ENCODE measurements at places on chromosomes 16 and 17. TPM values are rescaled to one million over a fixed set of nuclear protein-coding genes. Genes with fewer than 3 reads are reported as not detected.

- peak within 1 kb of the TSS; percentile 80 for H3K27ac ChIP-seq
- peaks cover 75% of the 10 kb centered on the region for H3K27me3 ChIP-seq
- DNase-seq = peak; percentile 54
- H3K36me3 ChIP-seq = no peaks in the 10 kb centered on the region
- peaks cover 19% of the 10 kb centered on the region for H3K4me1 ChIP-seq
- peak within 1 kb of the TSS; percentile 53 for H3K4me3 ChIP-seq
Observed at GRCh38 chr16:86566601-86566965, at the start of gene FOXC2. FOXC2 (plus strand) TSS chr16:86566829; CDS start chr16:86567336, 507 bp downstream.

DNA sequence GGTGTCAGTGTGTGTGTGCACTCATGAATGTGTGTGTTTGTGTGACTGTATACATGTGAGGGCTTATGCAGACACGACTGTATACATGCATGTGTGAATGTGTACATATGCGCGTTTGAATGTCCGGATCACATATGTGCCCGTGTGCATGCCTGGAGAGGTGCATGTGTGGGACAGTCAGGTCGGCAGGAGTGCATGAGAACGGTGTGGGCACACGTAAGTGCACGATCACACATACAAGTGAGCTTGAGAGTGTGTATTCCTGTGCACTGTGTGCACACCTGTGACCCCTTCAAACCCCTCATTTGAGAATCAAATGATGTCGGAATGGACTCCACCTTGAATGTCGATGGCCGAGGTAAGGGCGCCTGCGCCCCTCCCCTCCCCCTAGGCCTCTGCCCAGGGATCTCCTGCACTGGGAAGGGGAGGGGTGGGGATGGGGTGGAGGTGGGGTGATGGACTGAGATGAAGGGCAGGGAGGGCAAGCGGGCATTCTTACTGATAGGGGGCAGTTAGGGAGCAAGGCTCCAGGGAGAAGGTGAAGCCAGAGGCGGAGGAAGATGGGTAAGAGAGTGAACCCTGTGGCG is 601 bp upstream of the NGFR start:
- H3K36me3 ChIP-seq = no peaks in the 10 kb centered on the region
- peaks cover 35% of the 10 kb centered on the region for H3K4me1 ChIP-seq
- no peak for DNase-seq
- no peak overlapping the region for H3K27ac ChIP-seq

GRCh38 chr16:68800257-68800875 is 43.0 kb upstream of the TANGO6 start:
- H3K27ac ChIP-seq = peak overlapping the region; percentile 52
- peak; percentile 92 for DNase-seq
- H3K4me1 ChIP-seq = peaks cover 6% of the 10 kb centered on the region
- no peaks in the 10 kb centered on the region for H3K36me3 ChIP-seq

DNA sequence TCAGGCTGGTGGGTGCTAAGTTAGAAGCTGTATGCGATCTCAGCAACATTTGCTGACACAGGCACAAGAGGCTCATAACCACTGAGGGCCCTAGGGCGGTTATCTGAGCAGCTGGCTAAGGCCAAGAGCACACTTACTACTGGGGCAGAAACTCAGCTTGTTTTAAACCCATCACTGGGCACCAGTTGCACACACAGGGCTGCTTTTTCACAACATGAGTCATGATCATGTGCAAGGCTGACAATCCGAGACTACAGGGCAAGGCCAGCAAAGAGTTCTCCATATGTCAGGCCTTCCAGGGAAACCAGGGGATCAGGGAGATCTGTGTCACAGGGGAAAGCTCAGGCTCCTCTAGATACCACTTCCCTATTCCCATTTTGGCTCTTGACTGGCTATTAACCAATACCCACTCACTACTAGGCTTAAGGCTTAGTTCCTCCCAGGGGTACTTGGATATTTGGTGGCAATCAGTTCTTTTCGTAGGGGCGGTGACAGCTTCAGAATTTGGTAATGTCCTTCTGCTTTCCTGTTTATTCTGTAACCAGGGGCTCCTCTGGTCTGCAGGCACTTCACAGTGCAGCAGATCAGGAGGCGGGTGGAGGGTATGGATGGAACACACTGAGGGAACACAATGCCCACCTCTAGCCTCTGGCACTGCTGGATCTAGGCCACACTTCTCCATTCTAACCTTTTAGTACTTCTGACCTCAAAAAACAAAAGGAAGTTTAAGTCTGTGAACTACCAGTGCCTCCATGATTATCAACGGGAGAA is 44.9 kb upstream of the ERN1 start:
- no peaks in the 10 kb centered on the region for H3K4me1 ChIP-seq
- peaks cover 24% of the 10 kb centered on the region for H3K36me3 ChIP-seq
- no peak for DNase-seq
- no peak overlapping the region for H3K27ac ChIP-seq

- H3K27me3 ChIP-seq = no peaks in the 10 kb centered on the region
- no peak overlapping the region for H3K27ac ChIP-seq
- no peaks in the 10 kb centered on the region for H3K36me3 ChIP-seq
- H3K4me3 ChIP-seq = peak overlapping the region; percentile 60
- peaks cover 12% of the 10 kb centered on the region for H3K4me1 ChIP-seq
- peak; percentile 94 for DNase-seq
Observed at GRCh38 chr17:21098934-21099689, 27.7 kb upstream of the DHRS7B start.

DNA sequence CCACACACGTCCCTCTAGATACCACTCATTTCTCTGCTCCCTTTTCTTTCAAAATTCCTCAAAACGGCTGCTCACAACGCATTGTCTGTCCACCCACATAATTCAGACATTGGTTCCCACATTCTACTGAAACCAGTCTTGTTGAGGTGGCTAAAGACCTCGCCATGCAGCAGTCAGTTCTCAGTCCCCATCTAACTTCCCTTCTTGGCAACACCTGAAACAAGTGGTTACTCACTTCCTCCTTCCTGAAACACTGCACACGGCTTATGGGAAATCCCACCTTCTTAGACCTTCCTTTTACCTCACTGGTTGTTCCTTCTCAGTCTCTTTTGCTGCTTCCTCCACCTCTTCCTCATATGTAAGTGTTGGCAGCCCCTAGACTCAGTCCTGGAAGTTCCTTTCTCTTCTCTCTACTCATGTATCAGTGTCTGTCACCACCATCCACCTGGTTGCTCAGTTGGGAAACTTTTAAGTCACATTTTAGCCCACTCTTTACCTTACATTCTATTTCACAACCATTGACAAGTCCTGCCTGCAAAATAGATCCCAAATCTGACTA is 277.1 kb downstream of the CEP112 start:
- DNase-seq = no peak
- H3K4me3 ChIP-seq = no peak overlapping the region
- H3K27ac ChIP-seq = no peak overlapping the region
- H3K36me3 ChIP-seq = no peaks in the 10 kb centered on the region
- H3K27me3 ChIP-seq = no peaks in the 10 kb centered on the region
- H3K4me1 ChIP-seq = no peaks in the 10 kb centered on the region

DNA sequence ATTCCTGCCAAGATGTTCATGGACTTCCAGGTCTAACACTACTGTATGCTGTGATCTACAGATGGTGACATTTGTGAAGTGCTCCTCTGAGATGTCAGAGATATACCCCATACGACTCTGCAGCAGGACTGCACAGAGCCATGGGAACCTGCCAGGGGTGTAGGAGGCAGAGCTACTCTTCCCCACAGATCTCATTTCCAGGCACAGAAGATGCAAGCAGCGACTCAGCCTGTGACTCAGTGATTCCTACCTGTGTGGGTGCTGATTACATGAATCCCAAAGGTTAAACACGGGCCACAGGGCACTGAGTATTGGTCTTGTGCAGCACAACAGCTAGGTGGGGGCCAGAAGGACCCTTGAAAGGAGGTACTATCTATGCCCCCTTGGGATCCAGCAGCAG is 137.0 kb upstream of the SOX9 start:
- H3K27me3 ChIP-seq = no peaks in the 10 kb centered on the region
- no peak overlapping the region for H3K27ac ChIP-seq
- no peaks in the 10 kb centered on the region for H3K4me1 ChIP-seq

KCNG4 gene
- 0.44 TPM for polyA plus RNA-seq

Measured in spinal cord (tissue), 10 donors.